MV-4-11 (cell line): ENCODE measurements at places on chromosomes 6 and 20.

DNA sequence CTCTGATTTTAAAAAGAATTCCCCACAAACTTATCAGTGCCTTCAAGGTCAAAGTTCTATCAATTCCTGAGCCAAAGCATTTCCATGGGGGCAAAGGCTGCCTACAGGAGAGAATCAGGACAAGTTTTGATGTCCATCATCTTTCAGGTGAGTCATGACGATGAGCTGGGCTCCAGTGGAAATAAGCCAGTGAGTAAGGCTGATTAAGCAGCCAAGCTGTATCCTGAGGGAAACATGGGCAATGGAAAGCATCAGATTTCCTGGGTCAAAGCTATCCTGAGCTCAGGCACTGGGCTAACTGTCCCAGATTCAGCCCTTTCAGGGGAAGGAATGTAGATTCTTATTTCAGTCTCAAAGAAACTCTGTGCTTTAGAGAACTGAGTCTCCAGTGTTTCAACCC lies 377.4 kb downstream of the CD109 start:
- no peak for DNase-seq

DNA sequence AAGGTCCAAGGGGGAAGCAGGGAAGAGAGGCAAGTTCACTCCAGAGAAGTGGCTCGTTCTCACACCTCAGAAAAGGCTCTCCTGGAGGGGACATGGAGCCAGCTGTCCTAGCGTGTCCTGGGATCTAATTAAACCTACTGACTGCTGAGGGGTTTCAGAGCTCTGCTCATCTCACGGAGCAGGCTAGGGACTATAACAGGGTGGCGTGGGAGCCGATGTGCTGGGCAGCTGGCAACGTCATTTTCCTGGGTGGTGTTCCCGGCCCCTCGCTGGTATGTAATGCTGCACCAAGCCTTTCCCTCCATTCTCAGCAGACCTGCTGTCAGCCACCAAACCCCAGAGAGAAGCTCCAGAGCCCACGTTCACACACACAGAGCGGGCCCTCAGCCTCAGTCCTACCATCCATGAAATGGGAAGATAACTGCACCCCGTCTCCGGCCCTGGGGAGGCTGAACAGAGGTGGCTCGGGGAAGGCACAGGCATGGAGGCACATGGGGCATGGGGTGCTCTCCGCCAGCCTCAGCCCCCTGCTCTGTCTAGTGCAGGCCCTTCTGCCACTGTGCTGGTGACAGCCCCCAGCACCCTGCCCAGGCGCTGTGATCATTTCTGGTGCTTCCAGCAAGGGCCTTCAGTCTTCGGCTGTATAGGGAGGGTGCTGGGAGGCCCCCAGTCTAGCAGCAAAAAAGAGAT lies 1.9 kb downstream of the CST7 start:
- DNase-seq = no peak

- no peak for DNase-seq
Measured at GRCh38 chr20:18638768-18639167, 50.9 kb downstream of the DTD1 start.

DNA sequence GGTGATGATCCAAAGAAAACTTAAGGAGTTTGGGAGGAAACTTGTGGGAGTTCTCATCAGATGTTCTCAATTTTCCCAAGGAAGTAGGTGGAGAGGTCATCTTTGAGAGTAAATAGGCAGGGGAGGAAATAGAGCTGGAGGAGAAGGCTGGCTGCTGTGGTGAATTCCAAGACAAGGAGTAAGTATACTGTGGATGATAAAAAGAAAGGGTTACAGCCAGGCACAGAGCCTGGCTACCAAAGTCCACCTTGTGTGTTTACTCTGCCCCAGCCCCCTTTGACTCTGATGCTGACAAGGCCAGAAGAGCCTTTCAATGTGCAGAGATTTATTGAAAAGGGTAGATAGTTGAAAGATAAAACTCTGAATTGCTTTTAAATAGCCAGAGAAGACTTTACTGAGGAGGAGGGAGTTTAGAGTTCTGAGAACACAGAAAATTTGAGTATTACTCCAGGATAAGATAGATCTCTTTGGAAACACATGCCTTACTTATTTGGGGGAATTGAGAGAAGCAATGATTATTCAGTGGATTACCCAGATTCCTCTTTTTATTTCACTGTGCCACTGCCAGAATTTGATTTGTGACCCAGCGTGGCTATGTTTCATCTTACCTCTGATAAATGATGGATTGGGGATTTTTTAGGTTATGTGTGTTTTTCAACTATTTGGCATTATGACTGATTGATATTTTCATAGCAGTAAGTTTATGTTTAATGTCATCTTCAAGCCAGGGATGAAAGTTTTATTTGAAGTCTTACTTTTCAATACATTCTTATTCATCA lies 182.6 kb upstream of the JAG1 start:
- DNase-seq = no peak

GRCh38 chr6:21902628-21903169 lies 309.1 kb downstream of the SOX4 start:
- no peak for DNase-seq
